ENCODE measurements at places on chromosomes 3 and 15. TPM values are rescaled to one million over a fixed set of nuclear protein-coding genes. Genes with fewer than 3 reads are reported as not detected.

- DNase-seq: no peak
These were observed 275.8 kb upstream of the RBMS3 start for GRCh38 chr3:29004885-29005599.

KLHL24 gene
- 39.9 TPM for total RNA-seq

ETFA gene
- total RNA-seq: 141 TPM

DNA sequence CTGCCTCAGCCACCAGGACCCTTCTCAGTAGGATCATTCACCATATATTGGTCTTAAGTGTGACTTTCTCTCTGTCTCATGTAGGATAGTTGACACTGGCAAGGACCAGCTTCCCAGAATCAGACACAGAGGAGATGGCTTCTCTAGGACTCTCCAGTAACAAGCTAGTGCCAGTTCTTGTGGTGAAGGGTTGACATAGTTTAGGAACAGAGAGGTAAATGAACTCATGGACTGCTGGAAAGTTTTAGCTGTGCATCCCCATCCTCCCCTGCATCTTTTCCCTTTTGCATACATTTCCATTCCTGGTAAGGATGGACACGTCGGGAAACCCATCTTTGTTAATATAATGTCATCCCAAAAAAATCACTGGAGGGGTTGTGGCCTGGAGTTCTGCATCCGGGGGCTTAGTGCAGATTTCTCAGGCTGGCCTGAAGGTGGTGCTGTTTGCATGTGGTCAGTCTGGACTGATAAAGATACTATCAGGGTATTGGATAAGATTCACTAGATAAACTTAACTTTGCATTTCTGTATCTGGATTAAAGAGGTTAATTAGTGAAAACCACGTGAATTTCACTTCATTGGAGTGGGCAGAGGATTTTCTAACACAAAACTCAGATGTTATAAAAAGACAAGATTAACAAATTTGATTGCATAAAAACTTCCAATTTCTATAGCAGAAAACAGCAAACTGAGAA lies 110.8 kb downstream of the TBC1D2B start:
- DNase-seq: peak; percentile 80

DNA sequence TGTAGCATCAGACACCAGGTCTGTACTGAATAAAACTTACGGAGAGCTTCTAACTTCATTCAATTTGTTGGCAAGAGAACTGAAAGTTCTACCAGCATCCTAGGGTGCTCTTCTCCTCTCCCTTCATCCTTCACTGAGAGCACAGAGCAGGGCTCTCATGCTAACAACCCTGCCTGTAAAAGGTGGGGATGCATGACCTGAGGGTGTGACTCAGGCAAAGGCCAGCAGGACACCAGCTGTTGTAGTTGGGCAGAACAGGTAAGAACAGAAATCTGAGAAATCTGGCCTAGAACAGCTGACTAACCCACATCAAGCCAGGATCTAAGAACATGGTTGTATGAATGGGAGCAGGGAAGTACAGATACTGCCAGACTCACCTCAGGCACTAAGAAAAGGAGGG lies 64.2 kb downstream of the MYLK start:
- DNase-seq: peak; percentile 53

GRCh38 chr3:42042747-42043098 lies 48.4 kb upstream of the TRAK1 start:
- DNase-seq: no peak

MNS1 gene
- total RNA-seq: 4.6 TPM

DNA sequence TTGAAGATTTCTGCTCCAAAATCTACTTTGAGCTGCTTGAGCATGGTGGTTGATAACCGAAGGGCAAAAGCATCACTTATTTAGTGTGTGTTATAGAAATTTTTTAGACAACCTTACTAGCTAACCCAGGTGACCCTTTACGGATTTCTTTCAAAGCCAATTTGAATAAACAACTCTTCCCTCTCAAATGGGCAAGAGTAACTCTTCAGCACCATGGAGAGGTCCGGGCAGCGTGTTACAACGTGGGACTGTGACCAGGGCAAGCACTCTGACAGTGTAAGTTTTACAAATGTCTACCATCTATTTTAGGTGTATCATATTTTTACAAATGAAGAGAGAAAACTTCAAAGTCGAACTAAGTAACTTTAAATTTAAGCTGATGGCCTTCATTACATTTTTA lies 471.8 kb downstream of the MFSD1 start:
- peak; percentile 90 for DNase-seq

GRCh38 chr3:159584421-159584820 lies 404.2 kb upstream of the IL12A start:
- DNase-seq: no peak

DNA sequence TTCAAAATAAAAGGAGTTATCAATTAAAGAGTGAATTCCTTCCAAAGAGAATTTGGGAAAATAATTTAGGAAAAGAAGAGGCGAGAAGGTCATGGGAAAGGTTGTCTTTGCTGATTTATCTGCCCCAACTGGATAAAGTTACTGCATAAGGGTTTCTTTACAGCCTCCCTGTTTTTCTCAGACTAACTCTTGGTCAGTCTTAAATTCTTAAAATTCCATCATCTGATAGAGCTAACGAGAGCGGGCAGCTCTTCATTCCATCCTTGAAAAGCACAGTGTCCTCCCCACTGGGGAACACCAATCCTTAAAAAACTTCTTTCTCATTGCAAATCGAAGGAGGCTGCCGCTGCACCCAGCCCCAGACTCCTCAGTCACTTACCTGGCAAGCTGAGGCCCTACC lies 107.2 kb downstream of the PGPEP1L start:
- DNase-seq: no peak

DNA sequence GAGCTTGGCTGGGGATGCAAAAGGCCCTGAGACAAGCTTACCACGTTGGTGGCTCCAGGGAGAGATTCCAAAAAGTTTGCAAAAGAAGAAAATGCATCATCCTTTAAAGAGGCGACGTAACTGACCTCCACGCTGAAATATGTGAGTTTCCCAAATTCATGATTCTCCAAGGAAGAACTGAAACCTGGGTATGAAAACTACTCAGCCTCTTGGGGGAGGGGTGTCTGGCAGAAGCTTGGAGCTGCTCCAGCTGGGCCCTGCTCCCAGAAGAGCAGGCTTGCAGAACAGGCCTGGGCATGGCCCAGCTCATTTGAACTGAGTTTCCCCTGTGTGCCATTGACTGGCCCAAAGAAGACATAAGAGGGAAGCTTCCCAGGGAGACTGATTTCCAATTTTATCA lies 20.5 kb downstream of the CPN2 start:
- no peak for DNase-seq

TMEM108 gene
- total RNA-seq: 8.8 TPM

DNA sequence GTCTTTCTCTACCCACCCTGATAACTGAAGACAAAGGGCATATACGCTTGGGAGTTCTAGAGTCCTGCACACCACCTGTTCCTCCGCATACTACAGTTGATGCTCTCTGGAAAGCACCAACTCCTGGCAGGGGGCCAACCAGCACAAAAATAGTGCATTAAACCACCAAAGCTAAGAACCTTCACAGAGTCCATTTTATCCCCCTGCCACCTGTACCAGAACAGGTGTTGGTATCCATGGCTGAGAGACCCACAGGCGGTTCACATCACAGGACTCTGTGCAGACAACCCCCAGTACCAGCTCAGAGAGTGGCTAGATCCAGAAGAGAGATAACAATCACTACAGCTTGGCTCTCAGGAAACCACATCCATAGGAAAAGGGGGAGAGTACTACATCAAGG lies 114.4 kb upstream of the POU1F1 start:
- no peak for DNase-seq

GORASP1 gene
- 47.4 TPM for total RNA-seq

- peak; percentile 8 for DNase-seq
These were observed 53.8 kb downstream of the CMTM8 start for GRCh38 chr3:32292085-32292796.

- DNase-seq: no peak
These were observed 417.6 kb downstream of the TIGIT start for GRCh38 chr3:114711321-114711886.

TRIM42 gene
- not detected for total RNA-seq

CHSY1 gene
- total RNA-seq: 38.1 TPM

DNA sequence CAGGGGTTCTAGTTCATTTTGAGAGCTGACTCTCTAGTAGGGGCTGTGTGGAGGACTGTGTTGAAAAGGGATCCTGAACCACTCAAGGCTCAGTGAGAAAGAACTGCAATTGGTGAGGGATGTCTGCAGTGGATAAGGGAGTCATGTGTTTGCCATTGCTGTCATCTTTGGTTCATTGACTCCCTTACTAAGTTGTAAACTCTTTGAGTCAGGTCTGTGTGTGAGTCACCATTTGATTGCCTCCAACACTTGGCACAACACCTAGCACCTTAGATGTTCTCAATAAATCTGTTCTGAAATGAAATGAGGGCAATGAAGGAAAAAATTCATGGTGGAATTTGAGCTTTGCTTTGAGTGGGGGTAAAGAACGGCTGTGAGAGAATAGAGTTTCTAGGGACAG lies 51.7 kb downstream of the PLS1 start:
- no peak for DNase-seq

DNA sequence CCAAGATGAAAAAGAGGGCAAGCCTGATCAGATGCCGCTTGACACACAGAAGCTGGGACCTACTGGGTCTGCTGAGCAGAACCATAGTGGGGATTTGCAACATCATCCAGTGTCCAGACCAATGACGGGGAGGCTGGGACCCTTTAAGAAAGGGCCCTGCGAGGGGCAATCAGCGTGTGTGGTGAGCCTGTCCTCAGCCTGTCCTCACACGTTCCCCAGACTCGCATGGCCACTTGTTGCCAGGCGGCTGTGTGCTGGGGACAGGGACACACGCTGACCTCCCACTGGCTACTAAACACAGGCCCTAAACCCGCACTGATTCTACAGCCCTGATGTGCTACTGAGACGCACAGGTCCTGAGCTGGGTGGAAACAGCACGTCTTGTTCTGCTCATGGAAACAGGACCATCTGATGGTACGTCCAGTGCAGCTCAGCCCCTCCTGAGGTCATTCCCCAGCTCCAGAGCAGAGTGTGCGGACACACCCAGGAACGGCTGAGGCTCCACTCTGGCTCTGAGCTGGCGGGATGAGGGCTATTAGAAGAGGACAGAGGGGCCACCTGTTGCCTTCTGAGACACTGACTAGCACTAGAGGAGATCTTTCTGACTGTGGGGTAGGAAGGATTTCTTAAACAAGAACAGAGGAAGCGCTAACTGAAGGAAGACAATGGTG lies 24.4 kb downstream of the PCSK6 start:
- DNase-seq: peak; percentile 26

SNRK gene
- 13.6 TPM for total RNA-seq

GUCA1C gene
- total RNA-seq: not detected

DNA sequence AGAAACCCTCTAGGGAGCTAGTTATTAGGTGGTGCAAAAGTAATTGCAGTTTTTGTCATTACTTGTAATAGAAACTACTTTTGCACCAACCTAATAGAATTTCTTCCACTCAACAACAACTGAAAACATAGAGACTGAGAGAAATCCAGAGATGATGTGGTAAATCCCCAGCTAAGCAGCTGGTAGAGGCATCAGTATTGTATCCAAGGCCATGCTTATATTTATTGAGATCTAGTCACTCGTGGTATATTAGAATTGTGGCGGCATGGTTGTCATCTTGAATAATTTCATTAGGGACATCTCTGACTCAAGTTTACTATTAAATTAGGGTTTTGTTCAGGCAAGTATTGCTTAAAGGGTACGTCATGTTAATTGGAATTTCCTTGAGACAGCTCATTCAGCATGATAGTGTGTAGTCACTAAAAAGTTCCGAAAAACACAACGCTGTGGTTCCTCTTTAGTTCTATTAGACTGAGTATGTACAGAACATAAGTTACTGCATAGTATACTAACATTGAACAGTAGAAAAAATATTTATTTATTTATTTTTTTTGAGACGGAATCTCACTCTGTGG lies 35.3 kb downstream of the PAK2 start:
- DNase-seq: no peak

EIF4G1 gene
- total RNA-seq: 408 TPM

RLBP1 gene
- not detected for total RNA-seq

DNA sequence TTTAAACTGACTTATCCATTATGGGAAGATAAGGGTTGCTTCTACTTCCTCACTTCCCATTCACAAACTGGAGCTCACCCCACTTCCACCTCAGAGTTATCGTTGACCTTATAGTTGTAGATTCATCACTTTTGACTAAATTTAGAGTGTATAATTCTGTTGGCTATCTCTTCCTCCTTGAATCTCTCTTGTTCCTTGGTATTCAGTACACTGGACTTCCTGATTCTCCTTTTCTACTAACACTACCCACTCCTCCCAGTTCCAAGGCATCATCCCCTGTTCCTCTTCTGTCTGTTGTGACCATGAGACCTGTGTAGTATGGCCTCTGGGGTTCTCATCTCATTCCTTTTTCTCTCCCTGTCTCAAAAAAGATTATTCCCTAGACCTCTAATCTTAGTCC lies 5.9 kb upstream of the GPR87 start:
- no peak for DNase-seq
